ENCODE measurements at places on chromosomes 1 and 21.
A peak's percentile ranks its signal among the peaks of the same experiment; 100 is the strongest.

DNA sequence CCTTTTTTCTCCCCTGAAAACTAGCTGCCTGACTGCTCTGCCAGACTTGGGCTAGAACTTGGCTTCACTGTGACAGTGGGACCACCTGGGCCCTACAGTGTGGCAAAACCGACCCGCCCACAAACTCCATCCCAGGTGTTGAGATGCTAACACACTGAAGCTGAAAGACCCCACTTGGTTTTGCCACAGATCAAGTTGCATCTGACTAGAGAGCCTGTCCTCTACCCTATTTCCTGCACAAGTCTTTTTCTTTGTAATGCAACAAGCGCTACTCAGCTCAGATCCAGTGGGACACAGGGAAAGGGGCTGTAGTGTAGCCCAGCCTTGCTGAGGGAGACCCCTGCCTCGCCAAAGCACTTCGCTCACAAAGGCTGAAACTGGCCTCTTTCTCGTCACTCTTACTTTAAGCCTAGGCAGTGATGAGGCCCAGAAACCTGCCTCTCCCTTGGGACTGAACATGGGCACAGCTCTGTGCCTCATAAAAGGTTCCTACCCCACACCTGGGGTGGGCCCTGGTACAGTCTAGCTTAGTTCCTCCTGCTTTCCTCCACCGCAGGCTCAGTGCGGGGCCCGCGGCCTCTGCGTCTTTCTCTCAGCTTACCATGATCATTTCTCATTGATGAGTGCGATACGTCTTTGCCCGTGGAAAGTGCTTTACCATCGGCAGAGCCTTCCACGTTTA, 9.7 kb downstream of the ALPL start:
- DNase-seq: no peak

- DNase-seq: no peak
Observed at GRCh38 chr1:164770131-164770529, 211.1 kb downstream of the PBX1 start.

DNA sequence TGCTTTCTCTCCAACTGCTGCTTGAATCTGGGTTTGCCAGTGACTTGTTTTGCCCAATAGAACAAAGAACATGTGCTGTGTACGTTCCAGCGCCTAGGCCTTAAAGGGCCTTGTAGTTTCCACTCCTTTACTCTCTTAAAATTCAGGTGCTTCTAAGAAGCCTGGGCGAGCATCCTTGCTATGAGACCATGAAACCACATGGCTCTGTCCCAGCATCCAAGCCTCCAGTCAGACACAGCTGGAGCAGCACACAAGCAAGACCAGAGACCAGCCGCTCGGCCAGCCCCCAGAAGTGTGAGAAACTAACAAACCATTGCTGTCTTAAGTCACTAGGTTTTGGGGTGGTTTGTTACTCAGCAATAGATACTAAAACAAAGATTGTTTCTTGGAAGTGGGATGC, 15.1 kb downstream of the PLEKHO1 start:
- no peak for DNase-seq

DNA sequence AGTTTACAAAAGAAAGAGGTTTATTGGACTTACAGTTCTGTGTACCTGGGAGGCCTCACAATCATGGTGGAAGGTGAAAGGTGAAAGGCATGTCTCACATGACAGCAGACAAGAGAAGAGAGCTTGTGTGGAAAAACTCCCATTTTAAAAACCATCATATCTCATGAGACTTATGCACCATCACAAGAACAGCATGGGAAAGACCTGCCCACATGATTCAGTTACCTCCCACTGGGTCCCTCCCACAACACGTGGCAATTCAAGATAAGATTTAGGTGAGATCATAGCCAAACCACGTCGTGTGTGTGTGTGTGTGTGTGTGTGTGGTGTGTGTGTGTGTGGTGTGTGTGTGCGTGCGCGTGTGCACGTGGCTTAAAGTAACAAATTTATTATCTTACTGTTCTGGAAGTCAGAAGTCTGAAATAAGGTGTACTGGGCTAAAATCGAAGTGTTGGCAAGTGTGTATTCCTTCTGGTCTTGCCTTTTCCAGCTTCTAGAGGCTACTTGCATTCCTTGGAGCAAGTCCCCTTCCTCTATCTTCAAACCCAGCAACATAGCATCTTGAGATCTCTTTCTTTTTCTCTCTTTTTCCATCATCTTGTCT, 48.1 kb upstream of the MPC2 start:
- DNase-seq: peak; percentile 16

GRCh38 chr1:108598340-108598739, 38.4 kb downstream of the EEIG2 start:
- peak; percentile 28 for DNase-seq

DNA sequence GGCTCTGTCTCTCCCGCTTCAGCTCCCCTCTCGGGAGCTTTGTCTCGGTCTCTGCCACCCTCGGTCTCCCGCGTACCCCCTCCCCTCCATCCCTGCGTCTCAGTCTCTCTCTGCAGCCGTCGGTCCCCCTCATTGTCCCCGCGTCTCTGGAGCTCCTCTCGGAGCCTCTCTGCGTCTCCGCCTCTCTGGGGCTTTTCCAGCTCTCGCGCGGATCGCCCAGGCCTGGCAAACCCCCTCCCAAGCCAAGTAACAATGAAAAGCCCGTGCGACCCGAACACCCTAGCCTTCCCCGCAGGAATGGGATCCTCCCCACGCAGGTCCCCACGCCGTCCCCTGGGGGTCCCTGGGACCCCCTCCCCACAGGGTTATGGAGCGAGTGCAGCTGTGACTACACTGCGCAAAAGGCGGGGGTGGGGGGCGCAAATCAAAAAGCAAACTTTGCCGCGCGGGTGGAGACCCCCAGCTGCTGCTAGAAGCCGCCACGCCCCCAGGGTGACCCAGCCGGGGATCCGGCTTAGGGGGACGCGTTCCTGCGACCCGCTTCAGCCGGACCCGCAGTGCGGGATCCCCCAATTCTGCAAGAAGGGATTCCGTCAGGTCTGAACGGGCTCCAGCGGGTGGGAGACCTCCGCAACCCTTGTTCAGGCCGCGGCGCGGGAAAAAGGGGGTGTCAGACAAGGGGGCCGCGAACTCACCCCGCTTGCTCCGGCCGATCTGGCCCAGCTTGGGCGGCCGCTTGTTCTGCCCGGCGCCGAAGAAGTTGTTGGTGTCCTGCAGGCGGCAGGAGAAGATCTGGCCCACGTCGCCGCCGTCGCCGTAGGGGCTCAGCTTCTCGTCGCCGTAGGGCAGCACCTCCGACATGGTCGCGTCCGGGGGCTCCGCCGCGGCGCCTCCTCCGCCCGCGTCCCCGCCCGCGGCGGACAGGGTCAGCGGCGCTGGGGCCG, 1.2 kb downstream of the CAMK2N1 start:
- peak; percentile 22 for DNase-seq

DNA sequence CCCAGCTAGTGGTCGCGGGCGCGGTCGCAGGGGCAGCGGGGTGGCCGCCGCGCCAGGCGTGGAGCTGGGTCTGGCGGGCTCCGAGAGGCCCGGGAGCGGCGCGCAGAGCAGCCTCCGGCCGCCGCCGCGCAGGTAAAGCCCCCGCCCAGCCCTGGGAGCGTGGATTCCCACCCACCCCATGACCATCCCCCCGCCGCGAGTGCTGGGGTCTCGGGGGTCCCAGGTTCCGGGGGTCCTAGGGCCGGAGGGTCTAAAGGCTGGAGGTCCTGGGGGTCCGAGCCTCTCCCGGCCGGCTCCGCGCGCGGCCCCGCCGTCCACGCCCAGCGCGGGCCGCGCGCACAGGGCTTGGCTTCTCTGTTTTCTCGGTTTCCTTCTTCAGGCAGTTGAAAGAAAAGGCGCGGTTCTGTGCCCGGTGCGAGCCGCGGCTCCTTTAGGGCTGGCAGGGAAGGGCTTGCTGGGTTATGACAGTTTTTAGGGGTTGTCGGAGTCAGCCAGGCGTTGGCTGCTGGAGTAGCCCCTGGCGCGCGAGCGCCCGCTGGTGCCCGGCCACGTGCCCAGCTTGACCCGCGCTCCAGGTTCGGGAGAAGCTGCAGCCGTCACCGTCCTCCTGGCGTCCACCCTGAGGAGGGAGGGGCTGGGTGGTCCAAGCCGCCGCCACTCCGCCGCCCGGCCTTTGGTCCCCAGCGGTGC, 359 bp downstream of the LRRC3 start:
- DNase-seq: peak; percentile 27

DNA sequence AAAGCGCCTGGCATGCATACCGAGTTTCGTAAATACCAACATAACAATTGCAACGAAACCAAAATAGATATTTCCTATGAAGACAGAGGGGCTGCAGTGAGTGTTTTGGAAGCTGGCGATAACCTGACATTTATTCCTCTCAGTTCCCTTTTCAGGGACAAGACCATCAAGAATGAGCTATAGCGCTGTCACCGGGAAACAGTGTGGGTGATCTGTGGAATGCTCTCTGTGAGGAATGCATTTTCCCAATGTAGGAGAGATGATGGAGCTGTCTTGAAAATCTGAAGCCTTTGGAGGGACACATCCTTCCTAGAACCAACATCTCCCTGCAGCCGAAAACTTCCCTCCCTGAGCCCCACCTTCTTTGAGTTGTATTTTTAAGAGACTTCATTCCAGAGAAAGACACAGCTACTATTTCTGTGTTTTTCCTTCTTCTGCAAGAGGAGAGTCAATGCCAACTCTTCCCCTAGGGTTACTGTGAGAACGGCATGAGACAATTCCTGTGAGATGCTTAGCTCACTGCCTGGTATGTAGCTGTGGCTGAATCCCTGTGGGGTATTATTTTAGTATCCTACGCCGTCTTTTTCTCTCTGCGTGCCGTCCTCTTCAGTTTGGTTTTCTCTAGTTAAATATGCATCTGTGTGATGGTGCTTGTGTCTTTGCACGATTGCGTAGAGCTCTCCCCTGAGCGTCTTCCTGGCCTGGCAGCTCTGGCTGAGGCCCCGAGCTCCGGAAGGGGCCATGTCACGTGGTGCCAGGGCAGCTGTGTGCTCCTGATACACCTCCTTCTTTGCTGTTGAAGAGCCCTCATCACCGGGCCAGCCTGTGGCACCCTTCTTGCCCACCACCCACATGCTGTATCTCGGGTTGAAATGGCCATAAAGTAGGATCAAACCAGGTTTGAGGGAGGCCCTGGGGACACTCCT, 45.2 kb downstream of the AJAP1 start:
- no peak for DNase-seq

- no peak for DNase-seq
Observed at GRCh38 chr21:24127651-24128050, 1479.6 kb downstream of the MRPL39 start.

- DNase-seq: no peak
Observed at GRCh38 chr1:97074771-97075170, 353.2 kb downstream of the PTBP2 start.

GRCh38 chr1:2297246-2298011, 69.3 kb downstream of the SKI start:
- DNase-seq: no peak
